ENCODE measurements at places on chromosomes 12 and 14.

DNA sequence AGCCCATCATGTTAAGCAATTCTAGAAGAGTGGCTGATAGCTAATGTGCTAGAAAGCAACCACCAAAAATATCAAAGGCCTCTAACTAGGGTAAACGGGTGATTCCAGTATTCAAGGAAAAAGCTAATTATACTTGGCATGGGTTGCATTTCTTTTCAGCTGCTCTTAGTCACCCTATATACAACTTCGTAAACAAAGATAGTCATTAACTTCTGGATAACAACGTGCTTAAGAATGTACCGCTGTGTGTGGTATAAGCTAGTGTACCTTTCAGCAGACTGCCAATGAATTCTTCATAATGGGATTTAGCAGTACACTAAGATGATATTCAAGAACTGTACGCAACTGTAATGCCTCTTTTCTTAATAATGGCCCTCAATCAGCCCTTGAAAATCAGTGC is 42.2 kb upstream of the SLC6A13 start:
- DNase-seq, result no peak

GRCh38 chr14:34064349-34064748 is 113.5 kb upstream of the EGLN3 start:
- DNase-seq, result no peak

DNA sequence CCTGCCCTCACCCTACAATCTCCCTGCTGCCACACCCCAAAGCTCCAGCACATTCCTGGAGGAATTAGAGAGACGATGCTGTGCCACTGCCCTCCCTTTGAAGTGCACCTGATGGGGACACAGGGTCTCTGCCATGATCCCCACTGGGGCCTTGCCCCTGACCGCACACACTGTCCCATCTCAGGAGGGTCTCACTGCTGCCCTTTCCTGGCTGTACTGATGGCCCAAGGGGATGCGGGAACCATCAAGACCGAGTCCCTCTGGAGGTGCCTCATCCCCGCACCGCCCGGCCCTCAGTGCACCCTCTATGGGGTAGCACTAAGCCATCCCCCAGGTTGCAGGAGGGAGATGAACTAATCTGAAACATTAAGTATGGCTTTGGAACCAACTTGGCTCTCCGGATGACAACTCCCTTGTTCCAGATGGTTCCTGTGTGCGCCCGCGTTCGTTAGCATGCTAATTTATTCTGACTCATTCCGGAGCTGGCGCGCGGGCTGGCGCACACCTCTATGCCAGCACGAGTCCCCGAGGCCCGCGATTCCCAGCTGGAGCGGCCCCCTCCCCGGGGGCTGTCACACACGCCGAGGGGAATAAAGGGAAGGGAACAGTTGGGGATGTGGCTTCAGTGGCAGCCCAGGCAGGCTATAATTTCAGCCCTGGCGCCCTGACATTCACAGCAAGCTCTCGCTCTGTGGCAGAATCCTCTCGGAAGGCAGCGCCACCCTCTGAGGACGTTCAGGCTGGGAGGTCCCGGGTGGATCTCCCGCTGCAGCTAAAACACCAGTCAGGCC is 34.2 kb upstream of the C14orf180 start:
- no peak for DNase-seq

GRCh38 chr12:43812057-43812456 is 5.9 kb upstream of the TWF1 start:
- no peak for DNase-seq

- no peak for DNase-seq
Measured at GRCh38 chr12:47079981-47080724, 394 bp upstream of the AMIGO2 start.

GRCh38 chr12:50520416-50521207 is 15.8 kb downstream of the DIP2B start:
- DNase-seq, result no peak

DNA sequence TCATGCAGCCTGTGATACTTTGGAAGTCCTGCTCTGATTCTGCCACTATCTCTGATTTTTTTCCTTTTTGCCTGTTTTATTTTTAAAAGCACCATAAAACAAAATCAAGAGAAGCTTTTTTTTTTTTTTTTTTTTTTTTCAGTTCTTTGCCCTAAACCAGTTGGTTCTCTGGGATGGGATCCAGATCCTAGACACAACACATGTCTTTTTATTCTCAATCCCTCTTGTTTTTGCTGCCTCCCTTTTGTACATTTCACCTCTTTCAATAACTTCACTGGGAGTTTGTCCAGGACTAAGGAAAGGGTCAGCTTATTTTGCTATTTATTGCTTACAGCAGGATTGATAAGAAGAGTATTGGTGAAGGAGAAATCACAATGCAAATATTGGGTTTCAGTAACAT is 139.4 kb downstream of the GRIP1 start:
- DNase-seq, result no peak

DNA sequence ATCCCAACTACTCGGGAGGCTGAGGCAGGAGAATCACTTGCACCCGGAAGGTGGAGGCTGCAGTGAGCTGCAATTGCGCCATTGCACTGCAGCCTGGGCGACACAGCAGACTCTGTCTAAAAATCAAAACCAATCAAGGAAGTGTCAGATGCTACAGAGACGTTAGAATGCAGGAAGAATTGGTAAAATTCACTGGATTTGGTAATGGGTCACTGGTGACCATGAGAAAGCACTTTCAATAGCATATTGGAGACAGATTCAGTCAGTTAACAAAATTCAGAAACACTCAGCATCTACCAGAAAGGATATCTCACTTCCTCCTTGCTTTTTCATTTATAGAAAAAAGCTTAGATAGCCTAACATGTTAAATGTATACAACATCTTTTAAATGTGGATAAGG is 17.5 kb downstream of the BIN2 start:
- DNase-seq, result no peak

GRCh38 chr12:19105463-19105862 is 24.1 kb upstream of the PLEKHA5 start:
- no peak for DNase-seq

GRCh38 chr14:94129111-94129757 is at the start of gene IFI27L2:
IFI27L2 (minus strand) TSS chr14:94129604; CDS start chr14:94129564, 40 bp downstream.
- DNase-seq, result peak; percentile 88

DNA sequence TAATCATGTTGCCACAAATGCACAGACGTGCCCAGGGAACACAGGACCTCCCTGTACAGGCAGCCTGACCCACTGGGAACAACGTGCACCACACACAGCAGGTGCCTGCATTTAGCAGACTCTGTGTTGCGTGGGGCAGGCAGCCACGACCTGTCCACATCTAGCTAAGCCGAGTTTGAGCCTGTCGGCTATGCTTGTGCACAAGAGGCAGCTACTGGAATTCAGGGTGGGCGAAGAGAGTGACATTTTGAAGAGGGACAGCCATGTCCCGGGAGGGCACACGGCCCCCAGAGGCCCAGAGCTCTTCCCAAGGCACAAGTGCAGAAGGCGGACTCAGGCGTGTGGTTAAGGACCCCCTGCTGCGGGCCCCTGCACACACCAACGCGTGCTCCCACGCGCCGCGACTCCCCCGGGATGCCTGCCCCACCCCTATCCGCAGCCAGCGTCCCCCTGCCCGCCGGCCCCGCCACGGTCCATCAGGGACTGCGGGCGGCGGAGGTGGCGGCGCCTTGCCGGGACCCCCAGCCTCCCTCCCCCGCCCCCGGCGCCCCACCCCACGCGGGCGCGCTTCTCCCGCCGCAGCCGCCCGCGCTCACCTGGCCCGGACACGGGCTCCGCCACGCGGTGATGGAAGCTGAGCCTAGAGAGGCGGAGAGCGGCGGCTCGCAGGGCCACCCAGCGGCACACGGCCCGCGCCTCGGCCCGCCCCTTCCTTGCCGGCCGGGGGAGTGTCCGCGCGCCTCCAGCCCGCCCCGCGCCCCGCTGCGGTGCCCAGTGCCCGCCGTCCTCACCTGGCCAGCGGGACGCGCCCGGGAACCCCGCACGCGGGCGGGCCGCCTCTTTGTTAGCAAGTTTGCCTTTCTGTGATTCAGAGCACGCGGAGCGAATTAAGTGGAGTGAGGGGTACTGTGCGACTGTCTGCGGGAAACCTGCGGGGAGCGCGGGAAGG is 125.3 kb upstream of the PRMT8 start:
- DNase-seq, result no peak

- no peak for DNase-seq
Measured at GRCh38 chr14:75489480-75489837, 32.8 kb upstream of the BATF start.

- DNase-seq, result no peak
Measured at GRCh38 chr12:3359478-3359877, 131.5 kb upstream of the PRMT8 start.

- DNase-seq, result no peak
Measured at GRCh38 chr12:14828892-14829291, 14.4 kb downstream of the ART4 start.

DNA sequence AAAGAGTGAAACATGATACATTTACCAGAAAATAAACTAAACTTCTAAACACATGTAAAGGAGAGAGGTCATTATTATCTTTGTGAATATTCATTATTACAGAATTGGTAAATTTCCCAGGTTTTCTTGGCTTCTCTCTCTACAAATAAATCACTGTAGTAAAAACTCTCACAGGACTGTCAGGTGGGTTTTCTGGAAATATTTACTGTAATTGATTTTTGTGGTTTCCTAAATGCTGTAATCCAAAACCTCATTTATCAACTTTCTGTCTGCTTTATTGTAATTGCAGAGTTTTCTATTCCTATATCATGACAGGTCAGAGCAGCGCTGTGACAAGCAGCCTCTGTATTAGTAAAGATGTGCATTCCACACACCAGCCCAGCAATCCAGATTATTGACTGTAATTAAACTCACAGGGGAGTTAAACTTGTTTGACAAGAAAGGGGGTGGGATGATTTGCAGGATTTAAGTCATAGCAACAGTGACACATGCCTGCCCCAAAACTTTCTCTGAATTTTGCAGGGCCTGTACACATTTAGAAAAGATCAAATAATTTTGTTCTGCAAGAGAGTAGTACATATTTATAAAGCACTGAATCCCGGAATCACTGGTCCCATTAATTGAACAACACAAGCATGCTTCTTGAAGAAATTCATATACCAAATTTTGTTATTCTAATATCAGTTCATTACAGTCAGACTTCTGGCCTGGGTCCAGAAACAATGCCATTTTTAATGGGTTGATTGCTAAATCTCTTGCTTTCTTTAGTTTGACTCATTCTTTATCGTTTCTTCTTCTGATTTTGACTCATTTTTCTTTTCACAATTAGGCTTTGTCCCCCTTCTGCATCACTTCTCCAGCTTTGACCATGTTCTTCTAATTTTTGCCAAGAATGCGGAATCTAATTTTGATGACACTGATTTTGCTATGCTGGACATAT is 42.2 kb downstream of the PTPRO start:
- DNase-seq, result no peak

- no peak for DNase-seq
Measured at GRCh38 chr12:52395761-52396434, 10.2 kb downstream of the KRT82 start.

- peak; percentile 77 for DNase-seq
Measured at GRCh38 chr14:37594238-37594970, 645 bp downstream of the FOXA1 start.

DNA sequence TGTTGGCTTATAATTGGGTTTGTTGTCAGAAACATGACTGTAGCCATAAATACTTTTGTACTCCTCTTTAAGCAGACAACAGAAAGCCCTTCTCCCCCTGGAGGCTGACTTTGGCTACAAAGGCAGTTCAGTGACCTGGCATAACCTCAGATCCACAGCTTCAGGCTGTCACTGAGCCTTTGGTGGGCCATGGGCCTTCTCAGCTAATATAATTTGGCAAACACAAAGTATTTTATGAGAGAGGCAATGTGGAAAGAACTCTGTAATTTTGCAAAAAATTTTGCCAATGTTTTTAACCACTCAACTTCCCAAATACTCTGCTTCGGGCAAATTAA is 15.5 kb upstream of the MGP start:
- no peak for DNase-seq

DNA sequence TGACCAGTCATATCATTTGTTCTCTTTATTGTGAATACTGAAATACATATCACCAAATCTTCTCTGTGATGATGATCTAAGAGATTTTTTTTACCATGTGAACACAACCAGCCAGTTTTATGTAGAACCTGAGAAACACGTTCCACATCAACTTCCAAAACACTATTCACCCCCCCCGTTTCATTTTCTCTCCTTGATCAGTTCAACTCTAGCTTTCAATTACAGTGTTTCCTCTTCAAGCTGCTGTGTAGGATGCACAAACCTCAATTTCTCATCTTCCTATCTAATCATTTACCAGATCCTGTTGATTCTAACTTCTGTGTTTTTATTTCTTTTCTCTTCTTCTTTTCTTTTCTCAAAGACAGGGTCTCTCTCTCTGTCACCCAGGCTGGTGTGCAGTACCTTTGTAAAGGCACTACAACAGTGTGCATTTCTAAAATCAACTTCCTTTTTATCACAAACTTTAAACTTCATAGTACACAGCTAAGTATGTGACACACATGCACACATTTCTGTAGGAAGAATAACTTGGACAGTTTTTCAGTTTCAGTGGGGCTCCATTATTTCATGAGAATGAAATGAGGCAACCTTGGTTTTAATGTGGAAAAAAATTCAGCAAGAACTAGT is 149.9 kb upstream of the FBXO33 start:
- no peak for DNase-seq

GRCh38 chr12:2354151-2354991 is 301.6 kb downstream of the CACNA1C start:
- no peak for DNase-seq

GRCh38 chr14:24876996-24877395 is 173.0 kb downstream of the STXBP6 start:
- no peak for DNase-seq

- no peak for DNase-seq
Measured at GRCh38 chr14:69152902-69153151, at the start of gene DCAF5. DCAF5 (minus strand) TSS chr14:69153119; CDS start chr14:69152978, 141 bp downstream.

- no peak for DNase-seq
Measured at GRCh38 chr12:132216354-132216987, 72.2 kb downstream of the NOC4L start.

DNA sequence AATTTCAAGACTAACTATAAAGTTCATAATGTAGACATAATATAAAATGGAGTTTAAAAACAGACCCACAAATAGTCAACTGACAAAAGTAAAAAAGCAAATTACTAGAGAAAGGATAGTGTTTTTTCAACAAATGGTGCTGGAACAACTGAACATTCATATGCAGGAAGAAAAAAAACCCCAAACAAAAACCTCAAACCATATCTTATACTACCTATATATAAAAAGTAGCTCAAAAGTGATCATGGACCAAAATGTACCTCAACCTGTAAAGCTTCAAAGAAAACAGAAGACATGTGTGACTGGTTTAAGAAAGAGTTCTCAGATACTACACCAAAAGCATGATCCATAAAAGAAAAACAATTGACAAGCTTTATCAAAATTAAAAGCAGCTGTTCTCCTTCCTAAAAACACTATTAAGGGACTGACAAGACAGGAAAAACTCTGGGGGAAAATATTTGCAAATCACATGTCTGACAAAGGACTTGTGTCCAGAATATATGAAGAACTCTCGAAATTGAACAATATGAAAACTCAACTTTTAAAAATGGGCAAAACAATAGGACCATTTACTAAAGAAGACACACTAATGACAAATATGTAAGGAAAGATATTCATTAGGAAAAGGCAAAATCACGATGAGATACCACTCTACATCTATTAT is 22.7 kb upstream of the ARID4A start:
- no peak for DNase-seq

GRCh38 chr12:80107221-80107620 is 7.9 kb downstream of the OTOGL start:
- no peak for DNase-seq
